Activated T-helper 1 cell treated with anti-CD3 and anti-CD28 coated beads, Interleukin-12 subunit alpha, Interleukin-12 subunit beta, Interleukin-2, Interleukin-4 antibody, amounts not matched to agents 30 ng/mL and 10 ng/mL and 1 ng/mL, durations not matched to agents 14 hours and 24 hours and 36 hours (primary cell): ENCODE measurements at places on chromosomes 6 and 20.

DNA sequence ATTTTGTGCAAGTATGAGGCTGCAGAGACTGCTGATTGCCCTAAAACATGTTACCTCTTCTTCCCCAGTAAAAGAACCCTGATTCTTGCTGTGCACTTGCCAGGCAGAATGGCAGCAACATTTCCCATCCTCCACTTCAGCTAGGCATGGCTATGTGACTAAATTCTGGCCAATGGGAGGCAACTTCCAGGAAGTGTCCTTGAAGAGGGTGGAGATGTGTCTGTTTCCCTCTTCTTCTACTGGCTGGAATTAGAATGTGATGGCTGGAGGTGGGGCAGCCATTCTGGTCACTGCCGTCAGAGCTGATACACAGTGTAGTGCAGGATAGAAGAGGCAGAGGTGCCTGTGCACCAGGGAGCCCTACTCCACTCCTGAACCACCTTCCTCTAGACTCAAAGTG is 64.6 kb downstream of the CDH26 start:
- no peak for DNase-seq

- no peak for DNase-seq
Measured at GRCh38 chr6:55405474-55406235, 78.4 kb downstream of the GFRAL start.

DNA sequence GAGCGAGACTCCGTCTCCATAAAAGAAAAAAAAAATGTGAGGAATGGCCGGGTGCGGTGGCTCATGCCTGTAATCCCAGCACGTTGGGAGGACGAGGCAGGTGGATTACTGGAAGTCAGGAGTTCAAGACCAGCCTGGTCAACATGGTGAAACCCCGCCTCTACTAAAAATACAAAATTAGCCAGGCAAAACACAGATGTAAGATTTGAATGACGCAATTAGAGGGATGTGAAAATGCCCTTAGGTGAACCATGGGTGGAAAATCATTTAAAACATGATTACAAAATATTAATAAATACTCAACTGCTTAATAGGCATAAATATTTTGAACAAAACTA is 20.9 kb downstream of the COL9A3 start:
- no peak for DNase-seq

- DNase-seq, result no peak
Measured at GRCh38 chr20:59776059-59776603, 157.3 kb downstream of the SYCP2 start.

- DNase-seq, result no peak
Measured at GRCh38 chr6:40506954-40507353, 80.2 kb downstream of the LRFN2 start.

DNA sequence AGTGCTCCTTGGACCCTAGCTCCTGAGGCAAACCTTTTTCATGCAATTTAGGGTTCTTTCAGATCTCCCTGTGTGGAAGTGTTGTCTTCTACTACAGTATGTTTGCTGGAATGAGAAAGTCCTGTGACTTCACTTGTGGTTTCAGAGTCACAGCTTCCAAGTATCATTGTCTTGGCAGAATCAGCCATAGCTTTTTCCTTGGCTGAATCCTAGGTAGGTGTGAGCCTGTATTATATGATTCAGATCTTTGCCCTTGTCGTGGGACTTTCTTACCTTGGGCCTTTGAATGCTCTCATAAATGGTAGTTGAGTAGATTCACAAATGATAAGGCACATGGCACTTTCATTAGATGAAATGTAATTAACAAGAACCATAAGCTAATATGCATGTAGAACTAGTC is 16.5 kb downstream of the CARMIL1 start:
- DNase-seq, result no peak

DNA sequence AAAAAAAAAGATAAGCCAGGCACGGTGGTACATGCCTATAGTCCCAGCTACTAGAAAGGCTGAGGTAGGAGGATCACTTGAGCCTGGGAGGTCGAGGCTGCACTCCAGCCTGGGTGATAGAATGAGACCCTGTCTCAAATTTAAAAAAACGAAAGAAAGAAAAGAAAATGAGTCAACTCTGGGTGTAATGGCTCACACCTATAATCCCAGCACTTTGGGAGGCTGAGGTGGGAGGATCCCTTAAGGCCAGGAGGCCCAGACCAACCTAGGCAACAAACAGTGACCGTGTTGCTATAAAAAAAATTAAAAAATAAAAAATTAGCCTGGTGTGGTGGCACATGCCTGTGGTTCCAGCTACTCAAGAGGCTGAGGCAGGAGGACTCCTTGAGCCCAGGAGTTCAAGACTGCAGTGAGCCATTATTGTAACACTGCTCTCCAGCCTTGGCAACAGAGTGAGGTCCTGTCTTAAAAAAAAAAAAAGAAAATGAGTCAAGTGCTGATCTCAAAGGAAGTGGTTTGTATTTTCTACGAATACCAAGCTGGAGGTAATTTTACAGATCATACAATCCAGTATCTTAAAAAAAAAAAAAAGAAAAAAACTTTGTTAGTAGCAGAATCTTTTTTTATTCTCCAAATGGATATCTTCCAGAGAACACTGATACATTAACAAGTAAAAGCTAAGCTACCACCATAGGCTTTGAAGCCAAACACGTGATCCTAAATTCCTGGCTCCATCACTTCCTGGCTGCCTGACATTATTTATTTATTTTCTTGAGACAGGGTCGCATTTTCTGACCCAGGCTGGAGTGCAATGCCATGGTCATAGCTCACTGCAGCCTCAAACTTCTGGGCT is 5.7 kb downstream of the COMMD7 start:
- peak; percentile 44 for DNase-seq

DNA sequence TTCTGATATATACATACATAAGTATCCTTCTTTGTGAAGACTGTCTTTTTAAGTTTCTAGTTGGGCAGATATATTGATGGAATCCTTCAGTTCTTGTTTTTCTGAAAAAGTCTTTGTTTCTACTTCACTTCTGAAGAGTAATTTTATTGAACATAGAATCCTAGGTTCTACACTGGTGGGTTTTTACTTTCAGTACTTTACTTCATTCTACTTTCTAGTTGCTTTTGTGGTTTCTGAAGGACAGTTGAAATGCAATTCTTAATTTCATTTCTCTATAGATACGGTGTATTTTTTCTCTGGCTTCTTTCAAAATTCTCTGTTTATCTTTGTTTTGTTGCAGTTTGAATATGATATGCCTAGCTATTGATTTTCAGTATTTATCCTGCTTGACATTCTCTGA is 105.3 kb downstream of the HMGCLL1 start:
- no peak for DNase-seq

DNA sequence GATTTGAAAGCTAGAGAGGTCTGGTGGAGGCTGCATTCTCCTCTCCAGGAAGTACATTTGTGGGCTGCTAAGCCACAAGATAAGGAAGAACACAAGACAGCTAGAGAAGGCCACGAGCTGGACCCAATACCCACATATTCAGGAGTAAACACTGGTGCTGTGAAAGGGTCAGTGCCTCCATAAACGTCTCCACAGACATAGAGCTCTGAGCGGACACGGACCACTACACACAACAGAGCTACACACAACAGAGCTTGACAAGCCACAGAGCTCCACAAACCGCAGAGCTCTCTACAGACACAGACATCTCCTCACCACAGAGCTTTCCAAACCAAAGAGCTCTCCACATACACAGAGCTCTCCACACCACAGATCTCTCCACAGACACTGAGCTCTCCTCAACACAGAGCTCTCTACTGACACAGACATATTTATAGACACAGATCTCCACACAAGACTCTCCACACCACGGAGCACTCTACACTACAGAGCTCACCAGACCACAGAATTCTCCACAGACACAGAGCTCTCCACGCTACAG is 51.9 kb downstream of the ERMARD start:
- DNase-seq, result no peak

GRCh38 chr6:33746036-33746600 is 587 bp downstream of the IP6K3 start:
- no peak for DNase-seq

DNA sequence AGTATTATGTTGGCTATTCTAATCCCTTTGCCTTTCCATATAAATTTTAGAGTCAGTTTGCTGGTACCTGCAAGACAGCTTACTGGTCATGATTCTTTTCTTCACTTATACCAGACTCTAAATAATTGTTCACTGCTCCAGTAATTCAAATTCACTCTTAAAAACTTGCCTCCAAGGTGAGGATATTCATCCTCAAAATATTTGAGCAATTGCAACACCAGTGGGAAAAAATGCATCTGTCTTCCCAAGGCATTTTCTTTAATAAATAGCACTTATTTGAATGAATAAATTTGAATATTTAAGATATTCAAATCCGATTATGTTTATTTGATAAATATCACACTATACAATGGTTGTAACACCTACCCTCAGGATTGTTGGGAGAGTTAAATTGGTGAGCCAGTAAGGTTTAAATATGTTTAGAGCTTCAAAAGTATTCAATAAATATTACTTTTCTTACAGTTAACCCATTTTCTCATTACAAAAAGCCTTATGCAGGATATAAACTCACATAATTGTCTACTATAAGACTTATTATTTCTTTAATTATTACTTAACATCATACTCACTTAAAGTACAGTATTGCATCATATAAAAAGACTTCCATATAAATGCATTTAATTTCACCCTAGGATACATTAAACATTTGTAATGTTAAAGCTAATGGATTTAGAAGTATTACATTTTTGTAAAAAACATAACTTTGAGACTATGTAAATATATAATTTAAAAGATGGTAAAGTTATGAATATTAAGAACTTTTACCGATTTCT is 285.6 kb downstream of the SAMD5 start:
- DNase-seq, result no peak

- no peak for DNase-seq
Measured at GRCh38 chr20:440636-441035, 21.7 kb downstream of the TBC1D20 start.

GRCh38 chr6:36724514-36725390 is 27.1 kb downstream of the RAB44 start:
- peak; percentile 13 for DNase-seq

- no peak for DNase-seq
Measured at GRCh38 chr20:50848846-50849673, 54.2 kb downstream of the BCAS4 start.

GRCh38 chr6:148520109-148520841 is 177.6 kb downstream of the SASH1 start:
- DNase-seq, result no peak

- DNase-seq, result peak; percentile 12
Measured at GRCh38 chr20:25083773-25084625, 2.1 kb upstream of the VSX1 start.
